GF-D8 (cell line): ENCODE measurements at places on chromosomes 3 and 15.

DNA sequence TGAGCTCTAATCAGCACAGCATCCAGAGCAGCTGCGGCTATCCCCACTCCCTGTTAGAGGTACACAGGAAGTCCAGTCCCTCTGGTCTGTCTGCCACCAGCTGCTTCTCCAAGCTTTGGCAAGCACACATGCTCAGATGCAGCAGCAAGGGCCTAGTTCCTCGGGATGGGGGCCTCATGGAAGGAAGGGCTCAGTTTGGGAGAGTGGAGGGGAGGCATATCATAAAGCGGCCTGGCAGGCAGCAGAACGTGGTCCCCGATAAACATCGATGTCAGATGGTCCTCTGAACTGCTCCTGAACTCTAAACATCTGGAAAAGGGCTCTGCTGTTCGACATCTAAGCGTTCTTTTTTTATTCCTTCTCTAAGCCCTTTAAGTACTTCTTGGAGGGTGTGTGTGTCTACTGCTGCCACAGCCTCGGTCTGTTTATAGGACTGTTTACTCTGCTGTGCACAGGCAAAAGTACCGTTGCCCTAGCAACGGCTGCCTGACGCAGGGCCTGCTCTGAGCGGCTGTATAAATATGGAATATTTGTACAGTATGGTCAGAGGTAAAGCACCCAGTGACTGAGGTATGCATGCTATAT is 74.6 kb downstream of the PRICKLE2 start:
- no peak for DNase-seq

DNA sequence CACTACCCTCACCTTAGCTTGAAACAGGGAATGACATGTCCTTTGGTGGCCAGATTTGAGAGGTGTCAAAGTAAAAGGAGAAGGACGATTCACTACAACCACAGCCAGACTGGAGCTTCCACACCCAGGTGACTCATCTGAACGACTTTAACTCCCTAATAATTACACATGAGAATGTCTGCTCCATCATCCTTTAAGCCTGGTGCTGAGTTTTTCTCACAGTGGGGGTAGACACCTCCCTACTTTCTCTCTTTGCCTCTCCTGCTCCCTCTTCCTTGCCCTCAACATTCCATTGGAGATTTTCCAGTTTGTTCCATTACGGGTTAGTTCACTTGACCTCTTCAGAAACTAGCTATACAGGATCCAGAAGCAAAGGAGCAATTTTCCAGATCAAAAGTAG is 154.3 kb upstream of the BHLHE40 start:
- no peak for DNase-seq

- DNase-seq = peak; percentile 95
Measured at GRCh38 chr15:90035095-90035839, 34.1 kb downstream of the ZNF710 start.

DNA sequence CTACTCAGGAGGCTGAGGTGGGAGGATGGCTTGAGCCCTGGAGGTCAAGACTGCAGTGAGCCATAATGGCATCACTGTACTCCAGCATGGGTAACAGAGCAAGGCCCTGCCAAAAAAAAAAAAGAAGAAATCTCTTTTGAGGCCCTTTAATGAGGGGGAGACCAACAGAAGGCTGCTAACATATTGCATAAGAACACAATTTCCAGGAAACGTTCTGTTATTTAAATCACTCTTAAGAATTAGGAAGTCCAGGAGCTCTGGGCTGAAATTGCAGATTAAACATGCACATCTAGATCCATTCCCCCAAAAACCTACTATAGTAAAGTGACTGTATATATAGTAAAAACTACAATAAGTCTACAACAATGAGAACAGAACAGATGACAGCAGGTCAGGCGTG is 16.1 kb upstream of the BLM start:
- peak; percentile 94 for DNase-seq

GRCh38 chr3:8856721-8857120 is 87.3 kb upstream of the OXTR start:
- DNase-seq = no peak

DNA sequence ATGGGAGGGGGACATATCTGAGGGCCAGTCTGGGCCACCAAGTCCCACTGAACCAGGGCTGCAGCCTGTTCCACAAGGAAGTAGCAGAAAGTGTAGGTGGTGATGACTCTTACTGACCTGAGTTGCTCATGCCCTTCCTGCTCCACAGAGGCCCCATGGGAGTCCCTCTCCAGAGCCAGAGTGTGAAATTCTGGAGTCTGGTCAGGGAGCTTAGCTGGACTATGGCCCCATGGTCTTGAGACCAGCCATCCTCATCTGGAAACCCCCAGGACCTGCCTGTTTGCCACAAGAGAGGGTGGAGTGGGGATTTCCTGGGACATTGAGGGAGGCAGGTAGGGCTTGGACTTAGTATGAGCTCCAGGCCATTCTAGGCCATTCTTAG is 3.0 kb downstream of the SPINT1 start:
- DNase-seq = no peak

GRCh38 chr3:98732286-98733052 is 30.7 kb upstream of the ST3GAL6 start:
- DNase-seq = no peak

GRCh38 chr3:50259432-50260026 is 9.4 kb upstream of the SEMA3B start:
- no peak for DNase-seq

DNA sequence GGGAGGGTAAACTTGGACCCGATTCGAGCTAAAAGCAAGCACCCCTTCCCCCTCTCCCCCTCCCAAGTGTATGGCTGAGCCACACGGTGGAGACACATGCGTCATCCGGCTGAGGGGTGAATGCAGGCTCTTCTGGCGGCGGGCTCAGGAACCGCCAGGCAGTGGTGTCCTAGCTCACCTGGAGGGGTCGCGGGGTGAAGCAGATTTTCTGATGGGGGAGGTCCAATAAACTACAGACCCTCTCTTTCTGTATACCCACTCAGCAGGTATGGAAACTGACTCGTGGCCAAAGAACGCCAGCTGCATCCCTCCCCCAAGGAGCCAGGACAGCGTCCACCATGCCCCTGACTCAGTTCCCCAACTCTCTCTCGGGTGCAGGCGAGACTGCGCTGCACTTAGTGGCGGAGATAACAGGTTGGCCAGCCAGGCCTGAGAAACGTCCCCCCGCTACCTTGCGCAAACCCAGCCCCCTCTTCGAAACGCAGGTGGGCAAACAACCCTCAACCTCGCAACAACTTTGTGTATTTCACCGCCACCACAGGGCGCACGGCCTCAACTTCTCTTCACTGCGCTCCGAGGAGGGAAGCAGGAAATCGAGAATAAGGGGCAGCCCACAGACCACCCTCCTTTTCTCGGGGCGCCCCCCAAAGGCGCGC is 1.3 kb downstream of the MAGI1 start:
- no peak for DNase-seq

DNA sequence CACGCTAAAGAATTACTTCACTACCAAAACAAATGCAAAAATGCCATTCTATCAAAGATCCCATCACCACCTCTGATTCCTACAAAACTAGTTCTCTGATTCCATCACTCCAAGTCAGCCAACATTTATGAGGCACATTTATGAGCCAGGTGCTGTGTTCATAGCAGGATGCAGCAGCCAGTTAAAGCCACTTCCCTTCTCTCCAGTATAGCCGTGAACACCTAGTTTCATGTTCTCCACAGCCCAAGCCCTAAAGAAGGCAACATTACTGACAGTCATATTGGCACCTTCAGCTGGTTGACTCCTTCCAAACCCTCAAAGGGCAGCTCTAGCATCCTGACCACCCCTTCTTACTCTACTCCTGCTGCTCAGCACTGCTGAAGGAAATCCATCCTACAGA is 36.4 kb downstream of the RYK start:
- DNase-seq = no peak

GRCh38 chr3:195709676-195710085 is 11.1 kb upstream of the MUC20 start:
- DNase-seq = no peak

GRCh38 chr3:17357035-17357710 is 385.3 kb downstream of the TBC1D5 start:
- no peak for DNase-seq

DNA sequence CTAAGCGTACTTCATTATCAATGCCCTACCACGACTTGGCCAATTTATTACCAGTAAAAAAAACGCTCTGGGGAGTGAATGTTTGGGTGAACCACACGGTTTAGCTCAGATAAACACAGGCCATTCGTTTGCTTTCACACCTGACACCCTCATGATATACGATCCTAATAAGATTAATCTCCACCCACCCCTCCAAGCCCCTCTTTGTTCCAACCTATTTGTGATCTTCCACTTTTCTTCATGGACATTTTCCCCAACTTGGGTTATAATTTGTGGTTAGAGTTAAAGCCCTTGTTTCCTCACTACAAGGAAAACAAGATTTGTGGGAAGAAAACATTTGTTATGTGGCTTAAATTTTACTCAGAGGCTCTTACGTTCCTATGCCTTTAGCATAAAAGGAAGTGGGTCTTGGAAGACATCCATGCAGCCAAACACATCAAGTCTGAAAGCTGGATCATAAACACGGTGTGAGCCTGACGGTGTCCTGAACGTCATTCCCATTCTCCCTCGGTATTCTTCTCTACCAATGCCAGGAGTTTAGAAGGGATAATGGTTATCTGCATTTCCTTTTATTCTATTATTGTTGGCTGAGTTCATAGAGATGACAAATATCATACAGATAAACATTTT is 518.9 kb downstream of the NR2F2 start:
- no peak for DNase-seq

GRCh38 chr15:86201313-86202008 is 121.8 kb downstream of the AGBL1 start:
- DNase-seq = no peak

DNA sequence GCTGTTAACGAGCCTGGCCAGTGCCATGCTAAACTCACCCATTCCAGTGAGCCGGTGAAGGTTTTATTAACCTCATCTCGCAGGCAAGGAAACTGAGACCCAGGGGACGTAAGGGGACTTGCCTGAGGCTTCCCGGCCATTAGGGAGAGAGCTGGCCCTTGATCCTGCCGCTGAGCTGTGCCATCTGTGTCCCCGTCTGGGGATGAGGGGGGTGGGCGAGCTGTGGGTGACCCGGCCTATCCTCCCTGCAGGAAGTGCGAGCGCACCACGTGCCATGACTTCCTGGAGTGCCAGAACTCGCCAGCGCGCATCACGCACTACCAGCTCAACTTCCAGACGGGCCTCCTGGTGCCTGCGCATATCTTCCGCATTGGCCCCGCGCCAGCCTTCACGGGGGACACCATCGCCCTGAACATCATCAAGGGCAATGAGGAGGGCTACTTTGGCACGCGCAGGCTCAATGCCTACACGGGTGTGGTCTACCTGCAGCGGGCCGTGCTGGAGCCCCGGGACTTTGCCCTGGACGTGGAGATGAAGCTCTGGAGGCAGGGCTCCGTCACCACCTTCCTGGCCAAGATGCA is 88.5 kb downstream of the FBLN2 start:
- DNase-seq = no peak

- no peak for DNase-seq
Measured at GRCh38 chr3:97037294-97037943, 223.0 kb downstream of the EPHA6 start.

DNA sequence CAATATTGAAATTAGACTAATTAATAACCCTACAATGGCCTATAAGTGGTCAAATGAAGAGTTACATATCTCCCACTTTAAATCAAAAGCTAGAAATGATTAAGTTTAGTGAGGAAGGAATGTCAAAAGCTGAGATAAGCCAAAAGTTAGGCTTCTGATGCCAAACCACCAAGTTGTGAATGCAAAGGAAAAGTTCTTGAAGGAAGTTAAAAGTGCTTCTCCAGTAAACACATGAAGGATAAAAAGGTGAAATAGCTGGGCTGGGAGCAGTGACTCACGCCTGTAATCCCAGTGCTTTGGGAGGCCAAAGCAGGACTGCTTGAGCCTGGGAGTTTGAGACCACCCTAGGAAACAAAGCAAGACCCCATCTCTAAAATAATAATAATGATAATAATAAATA is 46.9 kb upstream of the DCUN1D1 start:
- no peak for DNase-seq
